ENCODE measurements at places on chromosomes 5 and 9. TPM values are rescaled to one million over a fixed set of nuclear protein-coding genes. Genes with fewer than 3 reads are reported as not detected.
A peak's percentile ranks its signal among the peaks of the same experiment; 100 is the strongest.

The BHMT gene
- not detected for total RNA-seq

DNA sequence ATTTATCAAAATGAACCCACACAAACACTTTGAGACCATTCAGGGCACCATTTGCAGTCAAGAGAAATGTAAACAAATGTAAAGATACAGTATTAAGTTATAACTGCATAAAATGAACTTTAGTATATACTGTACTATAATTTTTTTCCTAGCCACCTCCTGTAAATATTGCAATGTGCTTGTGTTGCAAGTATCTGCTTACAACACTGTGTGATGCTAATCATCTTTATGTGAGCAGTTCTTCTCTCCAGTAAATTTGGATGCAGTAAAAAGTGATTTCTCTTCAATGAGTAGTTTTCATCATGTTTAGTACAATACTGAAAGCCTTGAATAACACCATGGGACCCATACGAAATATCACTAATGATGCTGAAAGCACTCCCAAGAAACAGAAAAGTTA lies 9.4 kb downstream of the G3BP1 start:
- no peak for DNase-seq

GRCh38 chr9:93093127-93093876 lies 2.7 kb upstream of the CARD19 start:
- DNase-seq: peak; percentile 42

GRCh38 chr5:142779163-142779840 lies 9.1 kb downstream of the ARHGAP26 start:
- no peak for DNase-seq

GRCh38 chr9:91536211-91536691 lies 112.6 kb upstream of the NFIL3 start:
- peak; percentile 72 for DNase-seq

GRCh38 chr5:15286650-15287049 lies 213.3 kb upstream of the FBXL7 start:
- DNase-seq: no peak

GRCh38 chr5:81065492-81065891 lies 105.3 kb downstream of the RASGRF2 start:
- DNase-seq: no peak

The IFNA13 gene
- not detected for total RNA-seq

The WNK2 gene
- total RNA-seq: 139 TPM

DNA sequence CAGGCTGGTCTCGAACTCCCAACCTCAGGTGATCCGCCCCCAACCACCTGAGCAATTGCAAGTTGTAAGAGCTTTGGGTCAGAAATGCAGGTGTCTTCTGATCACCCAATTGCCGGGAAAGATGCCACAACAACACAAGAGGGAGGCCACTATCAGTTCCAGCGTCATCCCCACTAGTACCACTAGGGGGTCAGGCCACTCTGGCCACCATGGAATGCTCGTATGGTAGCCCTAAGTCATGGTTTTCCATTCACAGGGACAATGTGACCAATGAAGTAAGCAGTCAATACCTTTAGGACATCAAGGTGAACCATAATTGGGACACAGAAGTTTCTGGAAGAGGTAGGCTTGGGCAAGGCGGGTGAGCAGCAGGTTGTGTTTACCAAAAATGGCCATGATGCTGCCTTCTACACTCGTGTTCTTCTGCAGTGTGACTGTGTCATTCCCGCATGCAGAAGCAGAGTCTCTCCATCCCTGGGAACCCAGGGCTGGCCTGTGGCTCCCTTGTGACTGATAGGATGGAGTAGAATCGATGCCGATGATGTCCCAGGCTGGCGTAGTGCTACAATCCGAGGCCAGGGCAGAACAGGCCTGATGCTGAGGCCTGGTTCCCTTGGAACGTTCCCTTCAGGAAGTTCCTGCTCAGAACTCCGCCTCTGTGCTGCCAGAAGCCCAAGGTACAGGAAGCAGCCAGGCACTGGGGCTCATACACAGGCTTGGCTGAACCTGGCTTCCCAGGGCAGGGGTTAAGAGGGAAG lies 42.2 kb upstream of the ANKRD33B start:
- no peak for DNase-seq

- no peak for DNase-seq
These were observed 66.0 kb upstream of the PTPRD start for GRCh38 chr9:10678790-10679189.

The HSPA5 gene
- 49.8 TPM for total RNA-seq

The GNA14 gene
- total RNA-seq: 21.3 TPM

DNA sequence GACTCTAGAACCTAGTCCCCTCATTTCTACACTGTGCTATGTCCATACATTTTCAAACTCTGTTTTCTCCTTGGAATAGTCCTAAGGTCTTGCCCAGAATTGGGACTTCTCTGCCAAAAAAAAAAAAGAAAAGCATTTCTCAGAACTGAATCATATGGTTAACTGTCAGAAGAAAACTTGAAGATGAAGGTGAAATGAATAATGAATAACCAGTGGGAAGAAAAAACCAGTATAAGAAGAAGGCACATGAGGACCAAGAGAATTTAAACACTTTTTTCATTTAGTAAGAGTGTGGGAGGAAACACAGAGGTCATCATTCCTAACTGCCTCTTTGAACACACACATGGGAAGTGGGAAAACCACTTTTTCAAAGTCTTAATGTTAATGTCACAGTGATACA lies 197.7 kb downstream of the PRELID2 start:
- DNase-seq: no peak

GRCh38 chr9:133148199-133149129 lies 15.2 kb downstream of the GBGT1 start:
- DNase-seq: peak; percentile 65

The NME5 gene
- not detected for total RNA-seq

GRCh38 chr9:127099664-127100063 lies 22.8 kb downstream of the ANGPTL2 start:
- no peak for DNase-seq

- no peak for DNase-seq
These were observed 116.7 kb upstream of the RANBP3L start for GRCh38 chr5:36418152-36418979.

The ARL15 gene
- 57.1 TPM for total RNA-seq

- no peak for DNase-seq
These were observed 214.1 kb downstream of the HSPA4 start for GRCh38 chr5:133265720-133266526.

DNA sequence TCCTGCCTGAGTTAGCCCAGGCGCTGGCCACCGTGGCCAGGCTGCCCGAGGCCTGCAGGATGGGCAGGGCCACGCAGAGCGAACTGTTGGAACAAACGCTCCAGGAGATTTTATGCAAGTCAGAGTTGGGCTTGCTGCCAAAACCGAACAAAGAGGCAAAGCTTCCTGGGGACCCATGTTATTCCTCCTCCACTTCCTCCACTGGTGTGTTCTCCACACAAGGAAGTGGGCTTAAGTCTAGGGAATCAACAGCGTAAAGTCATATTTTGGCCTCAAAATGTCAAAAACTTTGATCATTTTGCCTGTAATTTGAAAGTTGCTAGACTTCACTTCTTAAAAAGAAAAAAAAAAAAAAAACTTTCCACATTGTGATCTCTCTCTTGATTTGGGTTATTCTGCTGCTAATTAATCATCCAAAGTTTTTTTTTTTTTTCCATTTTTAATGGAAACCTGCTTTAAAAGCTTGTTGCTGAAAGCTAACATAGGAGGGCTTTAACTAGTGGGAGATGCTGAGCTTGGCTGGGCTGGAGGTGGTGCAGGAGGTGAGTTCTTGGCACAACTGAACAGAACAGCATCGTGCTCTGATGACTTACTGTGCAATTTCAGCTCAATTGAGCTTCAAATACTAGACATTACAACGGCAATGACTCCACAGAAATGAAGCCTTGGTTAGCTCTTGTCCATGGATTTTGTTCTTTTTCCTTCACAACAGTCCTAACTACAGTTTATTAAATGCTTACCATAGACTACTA lies 73.0 kb downstream of the PTPDC1 start:
- peak; percentile 83 for DNase-seq

DNA sequence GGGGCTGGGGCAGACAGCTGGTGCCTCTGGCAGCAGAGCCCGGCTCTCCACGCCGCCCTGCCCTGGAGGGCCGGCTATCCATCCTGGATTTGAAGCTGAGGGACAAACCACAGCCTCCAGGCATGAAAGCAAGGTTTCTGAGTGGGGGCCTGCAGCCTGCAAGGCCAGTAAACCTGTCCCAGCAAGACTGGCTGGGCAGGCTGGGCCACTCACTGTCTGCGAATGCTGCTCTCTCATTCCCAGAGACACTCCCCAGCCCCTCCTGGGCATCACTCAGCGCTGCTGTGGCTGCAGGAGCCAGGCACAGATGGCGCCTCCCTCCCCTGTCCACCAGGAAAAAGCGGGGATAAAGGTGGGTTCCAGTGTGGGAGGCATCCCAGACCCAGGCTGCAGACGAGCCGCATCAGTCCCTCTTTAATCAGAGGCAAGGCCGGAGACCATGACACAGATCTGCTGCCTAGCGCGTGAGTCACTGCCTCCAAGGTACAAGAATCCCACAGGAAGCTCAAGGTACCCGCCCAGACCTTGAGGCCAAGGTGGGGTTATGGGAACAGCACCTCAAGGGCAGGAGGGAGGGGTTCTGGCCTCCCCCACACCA lies 118.0 kb downstream of the VAV2 start:
- no peak for DNase-seq

The TMEM161B gene
- total RNA-seq: 19.5 TPM

DNA sequence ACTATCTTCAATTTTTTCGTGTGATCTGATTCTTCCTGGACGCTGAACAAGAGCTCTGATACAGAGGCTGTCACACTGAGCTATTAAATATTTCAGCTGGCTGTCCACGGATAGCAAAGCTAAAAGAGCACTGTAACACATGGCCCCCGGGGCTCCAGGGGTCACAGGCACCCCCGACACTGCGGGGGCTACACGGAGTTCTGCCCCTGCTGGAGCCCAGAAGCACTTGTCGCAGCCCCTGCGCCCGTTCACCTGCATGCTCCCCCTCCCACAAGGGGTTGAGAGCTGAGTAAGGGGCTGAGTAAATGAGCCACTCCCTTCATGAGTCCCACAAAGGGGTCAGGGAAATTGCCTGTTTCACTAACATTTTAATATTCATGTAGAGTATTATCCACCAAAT lies 316.3 kb downstream of the TMEM167A start:
- DNase-seq: no peak

GRCh38 chr5:37249815-37250164 lies 614 bp upstream of the CPLANE1 start:
- no peak for DNase-seq

The SPINK6 gene
- total RNA-seq: not detected

All from transverse colon (tissue), 4 donors.